Upper lobe of left lung (tissue), 6 donors: ENCODE measurements at places on chromosomes 7 and 10. TPM values are rescaled to one million over a fixed set of nuclear protein-coding genes. Genes with fewer than 3 reads are reported as not detected.

DNA sequence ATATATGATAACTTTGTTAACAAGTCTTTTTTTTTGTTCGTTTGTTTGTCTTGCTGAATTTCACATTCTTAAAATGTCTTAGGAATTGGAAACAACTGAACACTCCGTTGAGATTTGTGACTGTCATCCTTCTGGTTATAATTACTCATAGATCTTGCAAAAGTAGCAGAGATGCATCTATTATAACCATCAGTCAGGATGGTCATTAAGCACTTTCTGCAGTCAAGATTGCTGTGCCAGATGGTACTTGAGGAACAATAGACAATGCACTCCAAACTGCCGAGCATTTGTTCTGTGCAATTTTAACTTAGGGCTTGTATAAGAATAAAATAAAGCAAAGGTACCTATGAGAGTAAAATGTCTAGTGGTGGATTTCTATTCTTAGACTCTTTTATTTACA is 710.1 kb upstream of the KCND2 start:
- H3K36me3 ChIP-seq: no peaks in the 10 kb centered on the region
- DNase-seq: no peak
- H3K27me3 ChIP-seq: no peaks in the 10 kb centered on the region
- H3K4me1 ChIP-seq: no peaks in the 10 kb centered on the region

DNA sequence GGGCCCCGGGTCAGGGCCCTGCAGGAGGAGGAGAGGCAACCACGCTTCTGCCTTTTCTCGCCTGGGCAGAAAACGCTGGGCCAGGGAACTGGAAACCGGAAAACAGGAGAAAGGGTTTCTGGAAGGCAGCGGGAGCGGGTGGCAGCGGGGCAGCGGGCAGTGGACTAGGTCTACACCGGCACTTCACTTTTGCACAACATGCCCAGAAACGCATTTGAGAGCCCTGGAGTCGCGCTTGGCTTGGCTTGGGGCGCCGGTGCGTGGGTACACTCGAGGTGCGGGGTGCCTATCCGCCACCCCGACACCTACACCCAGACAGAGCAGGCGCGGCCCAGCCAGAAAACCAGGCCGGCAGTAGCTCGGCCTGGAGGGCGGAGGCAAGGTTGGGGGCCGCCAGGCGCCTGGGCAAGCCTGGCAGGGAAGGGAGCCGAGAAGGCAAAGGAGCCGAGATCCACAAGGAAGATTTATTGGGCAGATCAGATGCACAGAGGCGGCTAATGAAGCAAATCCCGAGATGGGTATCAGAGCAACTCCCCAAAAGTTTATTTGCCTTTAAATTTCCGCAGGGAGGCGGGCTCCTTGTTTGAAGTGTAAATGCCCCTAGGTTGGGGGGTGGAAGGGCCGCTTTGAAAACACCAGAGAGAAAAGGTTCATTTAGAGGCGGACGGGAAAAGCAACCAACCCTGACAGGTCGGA is 3.2 kb upstream of the PAX2 start:
- H3K4me1 ChIP-seq: peaks cover 47% of the 10 kb centered on the region
- H3K27me3 ChIP-seq: peaks cover 31% of the 10 kb centered on the region
- no peaks in the 10 kb centered on the region for H3K36me3 ChIP-seq
- peak; percentile 78 for DNase-seq
- H3K27ac ChIP-seq: no peak overlapping the region

The OGDH gene
- 76.1 TPM for total RNA-seq

- no peaks in the 10 kb centered on the region for H3K36me3 ChIP-seq
- H3K27ac ChIP-seq: no peak overlapping the region
- H3K27me3 ChIP-seq: no peaks in the 10 kb centered on the region
- DNase-seq: no peak
These were observed 199.0 kb downstream of the CHCHD3 start for GRCh38 chr7:132882714-132883428.

The COA1 gene
- 38.8 TPM for total RNA-seq

The OPN4 gene
- total RNA-seq: not detected

- no peak for DNase-seq
- no peaks in the 10 kb centered on the region for H3K27me3 ChIP-seq
- no peaks in the 10 kb centered on the region for H3K4me1 ChIP-seq
- H3K36me3 ChIP-seq: no peaks in the 10 kb centered on the region
- no peak overlapping the region for H3K4me3 ChIP-seq
These were observed 705.0 kb downstream of the AUTS2 start for GRCh38 chr7:70303309-70303708.
